Left ventricle myocardium inferior (tissue), 1 donor: ENCODE measurements at places on chromosomes 1 and 21. TPM values are rescaled to one million over a fixed set of nuclear protein-coding genes. Genes with fewer than 3 reads are reported as not detected.

GRCh38 chr1:234605983-234606783 lies 3.8 kb downstream of the IRF2BP2 start:
- DNase-seq: peak; percentile 46

Gene CFAP107
- not detected for total RNA-seq

Gene ATP5PB
- total RNA-seq: 671 TPM

Gene NUDT17
- 2.2 TPM for total RNA-seq

DNA sequence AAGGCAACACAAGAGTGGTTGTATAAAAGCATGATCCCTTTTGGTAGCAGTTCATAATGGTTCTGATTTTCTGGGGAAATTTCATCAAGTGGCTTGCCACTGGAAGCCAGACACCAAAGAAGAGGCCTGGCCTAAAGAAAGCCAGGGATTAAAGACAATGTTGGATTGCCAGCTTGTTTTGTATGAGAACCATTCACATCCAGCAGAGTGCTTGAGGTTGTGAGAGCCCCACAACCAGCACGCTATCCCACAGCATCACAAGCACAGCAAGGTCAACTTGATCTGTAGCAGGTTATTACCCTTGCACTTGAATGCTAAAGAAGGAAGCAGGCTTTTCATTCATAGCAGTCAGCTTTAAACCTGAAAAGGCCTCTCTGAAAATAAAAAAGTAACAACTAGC lies 399.8 kb downstream of the PLPP3 start:
- no peak for DNase-seq
